HL-60 (cell line): ENCODE measurements at places on chromosomes 3 and 15.

- no peak for DNase-seq
Observed at GRCh38 chr3:10729439-10729838, 86.6 kb upstream of the SLC6A11 start.

GRCh38 chr15:51935466-51936104, 36.0 kb downstream of the LEO1 start:
- DNase-seq, result no peak

- no peak for DNase-seq
Observed at GRCh38 chr15:63023351-63023945, 19.1 kb upstream of the TPM1 start.

DNA sequence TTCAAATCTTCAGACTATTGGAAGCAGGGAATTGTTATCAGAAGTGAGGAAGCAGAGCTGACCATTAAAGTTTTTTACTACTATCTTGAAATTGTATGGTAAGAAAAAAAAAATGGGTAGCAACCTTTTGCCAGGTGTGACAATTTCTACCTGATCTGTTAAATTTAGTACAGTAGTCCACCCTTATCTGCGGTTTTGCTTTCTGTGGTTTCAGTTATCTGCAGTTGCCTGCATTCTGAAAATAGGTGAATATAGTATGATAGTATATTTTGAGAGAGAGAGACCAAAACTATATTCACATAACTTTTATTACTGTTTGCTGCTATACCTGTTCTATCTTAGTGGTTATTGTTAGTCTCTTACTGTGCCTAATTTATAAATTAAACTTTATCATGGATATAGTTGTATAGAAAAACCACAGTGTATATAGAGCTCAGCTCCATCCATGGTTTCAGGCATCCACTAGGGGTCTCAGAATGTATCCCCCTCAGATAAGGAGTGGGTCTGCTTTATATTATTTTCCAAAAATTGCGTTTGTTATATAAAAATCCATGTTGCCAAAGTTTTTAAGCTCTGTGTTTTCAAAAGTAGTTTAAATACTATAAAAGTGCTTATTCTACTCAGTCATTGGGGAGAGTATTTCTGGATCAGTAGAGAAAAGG, 69.9 kb downstream of the PTPRG start:
- no peak for DNase-seq

- DNase-seq, result no peak
Observed at GRCh38 chr3:122416966-122417365, 1.1 kb upstream of the WDR5B start.

DNA sequence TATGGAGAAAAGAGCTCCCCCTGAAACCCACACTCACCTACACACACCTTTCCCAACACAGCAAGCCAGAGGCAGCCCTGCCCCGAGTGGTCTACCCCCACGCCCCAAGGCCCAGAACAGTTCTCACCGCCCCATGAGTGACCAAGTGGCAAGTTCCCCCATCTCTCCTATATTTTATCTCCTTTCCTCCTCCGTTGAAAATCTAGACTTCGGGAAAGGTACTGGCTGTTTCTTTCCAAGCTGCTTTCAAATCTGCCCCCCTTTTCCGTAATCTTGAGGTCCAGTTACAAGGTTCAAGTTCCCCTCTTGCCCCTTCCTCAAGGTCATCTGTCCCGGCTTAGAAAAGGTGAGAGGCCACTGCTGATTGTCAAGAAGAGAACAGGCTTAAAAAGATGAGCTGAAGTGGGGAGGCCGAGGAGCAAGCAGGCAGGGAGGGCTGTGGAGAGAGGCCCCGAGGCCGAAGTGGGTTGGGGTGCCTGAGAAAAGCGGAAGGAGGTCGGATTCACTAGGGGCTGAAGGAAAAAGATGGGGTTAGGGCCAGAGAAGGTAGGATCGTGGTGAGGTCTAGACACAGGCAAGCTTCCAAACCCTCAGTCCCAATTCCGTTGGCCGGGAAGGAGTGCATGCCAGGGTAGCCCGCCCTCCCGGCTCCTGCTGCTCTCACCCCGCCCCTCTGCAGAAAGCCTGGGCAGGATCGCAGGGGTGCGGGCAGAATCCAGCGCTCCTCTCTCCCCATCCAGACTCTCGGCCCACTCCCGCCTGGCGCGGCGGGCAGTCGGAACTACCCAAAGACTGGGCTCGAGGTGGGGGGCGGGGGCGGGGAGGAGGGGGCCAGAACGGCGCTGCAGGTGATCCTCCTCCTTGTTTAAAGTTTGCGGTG, 1.7 kb downstream of the SEMA5B start:
- DNase-seq, result peak; percentile 24

GRCh38 chr3:14507757-14508504, 32.2 kb downstream of the GRIP2 start:
- no peak for DNase-seq

DNA sequence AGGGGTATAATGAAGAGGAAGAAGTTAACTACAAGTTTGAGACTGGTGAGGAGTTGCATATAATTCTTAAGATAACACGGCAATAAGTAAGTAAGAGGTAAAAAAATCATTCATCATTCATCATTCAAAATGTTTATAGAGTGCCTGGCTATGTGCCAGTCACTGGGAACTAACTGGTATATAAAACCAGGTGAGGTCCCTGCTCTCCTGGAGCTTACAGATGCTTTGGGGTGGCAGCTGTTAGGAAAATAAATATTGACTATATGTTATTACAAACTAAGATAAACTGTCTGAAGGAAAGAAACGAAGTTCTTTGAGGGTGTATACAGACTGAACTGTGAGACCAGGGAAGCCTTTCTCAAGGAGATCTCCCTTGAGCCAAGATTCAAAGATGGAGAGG, 2.9 kb downstream of the CASR start:
- DNase-seq, result no peak

DNA sequence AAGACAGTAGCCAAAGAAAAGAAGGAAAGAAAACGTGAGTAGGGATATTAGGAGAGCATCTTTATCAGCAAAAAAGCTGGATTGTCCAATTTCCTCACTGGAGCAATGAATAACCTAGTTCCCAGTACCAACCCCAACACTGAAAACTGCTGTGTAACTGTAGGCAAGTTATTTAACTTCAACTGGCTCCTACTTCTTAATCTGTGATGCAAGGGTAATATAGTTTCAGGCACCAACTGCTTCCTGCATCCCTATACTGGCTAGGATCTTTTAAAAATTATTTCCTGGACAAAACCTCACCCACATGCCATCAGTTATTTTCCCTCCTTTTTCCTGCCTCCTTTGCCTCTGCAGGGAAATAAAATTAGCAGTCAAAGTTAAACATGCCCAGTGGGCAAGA, 59.6 kb downstream of the ZBTB20 start:
- DNase-seq, result no peak

GRCh38 chr3:13282358-13282985, 137.7 kb downstream of the NUP210 start:
- DNase-seq, result no peak

- no peak for DNase-seq
Observed at GRCh38 chr3:76361010-76361409, 575.7 kb upstream of the ZNF717 start.

DNA sequence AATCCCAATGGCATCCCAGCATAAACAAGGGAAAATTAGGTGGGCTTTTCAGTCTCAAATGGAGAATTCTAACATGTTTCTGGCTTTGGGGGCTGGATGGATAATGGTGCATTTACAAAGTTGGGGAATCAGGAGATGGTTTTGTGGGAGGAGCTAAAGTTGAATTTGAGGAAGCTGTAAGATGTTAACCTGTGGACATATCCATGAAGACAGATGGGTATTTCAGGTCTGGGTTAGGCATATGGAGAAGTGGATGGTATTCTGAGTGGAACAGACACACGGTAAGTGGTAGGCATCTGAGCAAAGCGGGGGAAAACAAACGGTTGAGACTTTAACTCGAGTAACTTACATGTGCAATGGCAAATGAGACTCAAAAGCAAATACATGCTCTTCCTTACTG, 1.7 kb upstream of the LMLN start:
- DNase-seq, result no peak

DNA sequence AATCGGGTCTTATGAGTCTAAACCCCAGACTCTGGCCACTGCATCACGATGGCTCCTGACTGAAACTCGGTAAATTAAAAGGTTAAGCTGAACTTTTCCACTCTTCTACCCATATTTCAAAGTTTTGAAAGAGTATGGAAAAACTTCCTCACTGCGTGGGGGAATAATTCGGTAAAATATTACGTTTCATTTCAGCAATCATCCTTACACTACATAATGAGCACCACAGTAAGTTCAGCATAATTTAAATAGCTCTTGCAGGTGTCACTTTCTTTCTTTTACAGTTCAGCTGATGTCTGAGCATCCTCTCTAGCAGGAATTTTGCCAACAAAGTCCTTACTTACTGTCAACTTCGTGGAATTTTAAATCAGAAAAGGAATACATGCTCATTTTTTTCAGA, 17.5 kb downstream of the SRGAP3 start:
- no peak for DNase-seq

GRCh38 chr3:100076731-100077529, 37.4 kb downstream of the FILIP1L start:
- DNase-seq, result no peak

DNA sequence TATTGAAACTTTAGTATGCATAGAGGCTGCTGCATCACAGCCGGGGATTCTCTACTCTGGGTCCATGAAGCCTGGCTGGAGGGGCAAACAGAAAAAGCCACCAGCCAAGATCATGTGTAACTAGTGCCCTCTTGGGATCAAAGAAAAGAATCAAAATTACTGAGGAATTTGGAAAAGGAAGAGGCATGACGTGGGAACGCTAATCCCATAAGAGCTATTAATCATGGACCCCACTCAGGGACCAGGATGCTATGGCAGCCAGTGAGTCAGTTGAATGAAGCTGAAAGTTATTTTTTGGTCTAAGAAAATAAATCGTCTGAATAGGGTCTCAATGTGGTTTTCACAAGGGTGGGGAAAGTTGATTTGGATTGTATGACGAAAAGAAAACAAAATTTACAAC, 1165.1 kb downstream of the ROBO2 start:
- DNase-seq, result no peak

DNA sequence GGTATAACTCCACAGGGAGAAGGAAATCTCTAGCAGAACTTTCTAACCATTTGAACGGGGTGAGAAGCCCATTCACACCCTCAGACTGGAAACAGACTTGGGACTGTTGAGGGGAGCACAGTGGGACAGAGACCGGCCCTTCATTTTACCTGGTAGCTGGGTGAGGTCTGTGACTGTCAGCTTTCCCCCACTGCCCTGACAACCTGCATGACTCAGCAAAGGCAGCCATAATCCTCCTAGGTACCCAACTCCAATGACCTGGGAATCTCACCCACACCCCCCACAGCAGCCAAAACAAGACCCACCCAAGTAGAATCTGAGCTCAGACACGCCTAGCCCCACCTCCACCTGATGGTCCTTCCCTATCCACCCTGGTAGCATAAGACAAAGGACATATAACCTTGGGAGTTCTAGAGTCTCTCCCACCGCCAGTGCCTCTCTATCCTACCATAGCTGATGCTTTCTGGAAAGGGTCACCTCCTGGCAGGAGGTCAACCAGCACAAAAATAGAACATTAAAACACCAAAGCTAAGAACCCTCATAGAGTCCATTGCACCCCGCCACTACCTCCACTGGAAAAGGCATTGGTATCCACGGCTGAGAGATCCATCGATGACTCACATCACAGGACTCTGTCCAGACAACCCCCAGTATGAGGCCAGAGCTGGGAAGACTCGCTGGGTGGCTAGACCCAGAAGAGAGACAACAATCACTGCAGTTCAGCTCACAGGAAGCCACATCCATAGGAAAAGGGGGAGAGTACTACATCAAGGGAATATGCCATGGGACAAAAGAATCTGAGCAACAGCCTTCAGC, 28.0 kb downstream of the SENP7 start:
- DNase-seq, result no peak

DNA sequence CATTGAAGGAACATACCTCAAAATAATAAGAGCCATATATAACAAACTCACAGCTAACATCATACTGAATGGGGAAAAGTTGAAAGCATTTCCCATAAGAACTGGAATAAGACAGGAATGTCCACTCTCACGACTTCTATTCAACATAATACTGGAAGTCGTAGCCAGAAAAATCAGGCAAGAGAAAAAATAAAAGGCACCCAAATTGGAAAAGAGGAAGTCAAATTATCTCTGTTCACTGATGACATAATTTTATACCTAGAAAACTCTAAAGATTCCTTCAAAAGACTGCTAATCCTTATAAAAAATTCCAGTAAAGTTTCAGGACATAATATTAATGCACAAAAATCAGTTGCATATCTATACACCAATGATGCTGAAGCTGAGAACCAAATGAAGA, 34.9 kb downstream of the SLC2A2 start:
- no peak for DNase-seq

DNA sequence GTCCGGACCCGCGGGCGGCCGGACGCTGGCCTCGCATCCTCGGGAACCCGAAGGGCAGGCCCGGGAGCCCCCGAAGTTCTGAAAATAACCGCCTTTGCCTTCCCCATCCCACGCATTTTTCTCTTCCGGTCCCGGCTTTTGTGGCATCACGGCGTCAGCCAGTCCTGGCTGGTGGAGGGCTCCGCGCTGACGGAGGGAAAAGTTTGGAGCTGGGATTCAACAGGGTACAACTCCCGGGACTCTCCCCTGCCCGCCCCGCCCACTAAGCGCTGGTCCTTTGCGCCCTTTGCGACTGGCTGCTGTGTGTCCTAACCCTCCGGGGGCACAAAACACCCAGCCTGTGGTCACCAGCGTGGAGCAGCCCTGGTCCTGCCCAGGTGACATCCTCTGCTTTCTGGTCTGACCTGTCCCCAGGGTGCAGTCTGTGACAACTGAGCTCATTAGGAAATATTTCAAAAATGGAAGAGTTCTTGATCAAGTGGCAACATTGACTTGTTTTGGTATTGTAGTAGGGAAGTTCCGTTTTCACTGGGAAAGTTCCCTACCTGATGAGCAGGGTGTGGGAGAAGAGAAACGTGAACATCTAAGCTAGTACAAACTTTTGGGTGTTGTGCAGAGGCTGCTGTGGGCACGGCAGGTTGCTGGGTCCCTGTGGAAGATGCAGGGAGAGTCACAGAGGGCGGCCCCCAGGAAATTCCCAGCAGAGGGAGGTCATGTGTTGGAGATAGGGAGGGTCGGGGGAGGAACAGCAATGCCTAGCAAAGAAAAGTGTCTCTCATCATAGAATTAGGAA, 775 bp downstream of the ARNT2 start:
- DNase-seq, result no peak
